ENCODE measurements at places on chromosomes 5 and 9.

DNA sequence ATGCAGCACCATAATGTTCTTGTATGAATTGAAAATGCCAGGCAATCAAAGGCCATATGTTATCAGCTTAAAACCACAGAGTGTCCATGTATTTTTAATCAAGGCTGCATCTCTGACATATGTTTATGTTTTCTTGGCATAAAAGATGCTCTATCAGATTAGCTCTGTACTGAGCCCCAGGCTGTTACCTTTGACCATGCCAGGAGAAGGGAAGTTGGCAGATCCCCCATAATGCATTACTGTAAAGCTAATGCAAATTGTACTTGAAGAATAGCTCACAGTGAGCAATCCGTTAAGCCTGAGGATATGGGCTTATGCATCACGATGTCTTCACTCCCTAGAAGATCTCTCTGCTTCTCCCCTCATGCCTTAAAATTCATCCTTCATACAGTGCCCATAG, 414.4 kb downstream of the BRINP1 start:
- DNase-seq: no peak

DNA sequence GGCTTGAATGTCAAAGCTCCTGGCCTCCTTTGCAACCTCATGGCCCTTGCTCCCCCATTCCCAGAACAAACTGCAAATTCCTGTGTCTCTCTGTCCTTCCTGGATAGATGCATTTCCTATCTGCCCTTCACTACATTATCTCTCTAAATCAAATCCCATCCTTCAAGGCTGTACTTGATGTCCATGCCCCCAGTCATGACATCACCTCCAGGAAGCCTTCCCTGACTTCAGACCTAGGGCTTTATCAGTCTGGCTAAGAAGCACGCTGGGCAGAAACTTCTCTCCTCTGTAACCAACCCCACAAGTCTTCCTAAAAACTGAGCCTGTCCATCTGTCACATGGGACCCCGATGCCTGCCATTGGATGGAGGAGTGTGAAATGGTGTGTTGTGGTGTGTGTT, 25.7 kb upstream of the TNIP1 start:
- no peak for DNase-seq

DNA sequence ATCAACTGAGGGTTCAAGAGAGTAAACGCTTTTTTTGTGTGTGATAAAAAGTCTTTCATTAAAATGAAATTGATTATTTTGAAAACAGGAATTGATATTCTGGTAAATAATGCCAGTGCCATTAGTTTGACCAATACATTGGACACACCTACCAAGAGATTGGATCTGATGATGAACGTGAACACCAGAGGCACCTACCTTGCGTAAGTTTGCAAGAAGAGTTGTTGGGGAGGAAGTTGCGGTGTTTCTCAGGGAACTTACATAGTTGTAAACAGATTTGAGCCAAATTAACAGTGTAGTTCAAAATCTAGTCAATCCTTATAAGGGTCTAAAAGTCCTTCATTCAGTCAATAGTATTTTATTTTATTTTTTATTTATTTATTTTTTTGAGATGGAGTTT, 28.9 kb downstream of the HSDL2 start:
- DNase-seq: no peak

DNA sequence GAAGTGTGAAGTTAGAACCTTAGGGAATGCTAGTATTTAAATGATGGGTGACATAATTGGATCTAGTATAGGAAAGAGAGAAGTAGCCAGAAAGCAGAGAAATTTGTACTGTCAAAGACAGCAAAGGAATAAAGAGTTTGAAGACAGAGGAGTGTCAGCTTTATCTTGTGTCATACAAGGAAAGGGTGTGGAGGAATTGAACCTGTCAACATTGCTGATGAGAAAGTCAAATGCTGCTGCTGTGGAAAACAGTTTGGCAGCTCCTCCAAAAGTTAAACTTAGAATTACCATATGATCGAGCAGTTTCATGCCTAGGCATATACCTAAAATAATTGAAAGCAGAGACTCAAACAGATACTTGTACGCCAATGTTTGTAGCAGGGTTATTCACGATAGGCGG, 63.7 kb downstream of the DENND4C start:
- DNase-seq: no peak

DNA sequence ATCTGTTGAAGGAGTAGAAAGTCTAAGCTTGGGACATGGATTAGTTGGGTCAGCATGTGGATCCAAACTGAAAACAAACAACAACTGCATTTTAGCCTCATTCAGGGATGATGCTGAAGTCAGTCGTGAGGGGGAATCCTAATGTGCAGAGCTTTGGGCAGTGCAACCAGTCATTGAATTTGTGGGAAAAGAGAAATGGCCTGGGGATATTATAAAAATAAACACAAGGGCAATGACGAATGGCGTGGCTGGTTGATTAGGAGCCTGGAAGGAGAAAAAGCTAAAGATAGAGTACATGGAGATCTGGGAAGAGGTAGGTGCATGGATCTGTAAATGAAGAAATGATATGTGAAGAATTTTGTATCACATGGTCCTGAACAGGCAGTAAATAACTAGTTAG, 477.6 kb downstream of the TLE1 start:
- DNase-seq: no peak

- DNase-seq: no peak
These were observed 256.9 kb upstream of the PTPRD start for GRCh38 chr9:10869687-10870086.

Measured in RKO (cell line).